SJCRH30 (cell line): ENCODE measurements at places on chromosomes 12 and 14.

GRCh38 chr12:96308881-96309280 is 91.4 kb downstream of the CDK17 start:
- no peak for DNase-seq

GRCh38 chr12:26749781-26750180 is 83.2 kb downstream of the ITPR2 start:
- no peak for DNase-seq

GRCh38 chr12:24979976-24980730 is 31.3 kb upstream of the BCAT1 start:
- peak; percentile 39 for DNase-seq

GRCh38 chr12:46835785-46836184 is 10.0 kb upstream of the SLC38A4 start:
- no peak for DNase-seq

DNA sequence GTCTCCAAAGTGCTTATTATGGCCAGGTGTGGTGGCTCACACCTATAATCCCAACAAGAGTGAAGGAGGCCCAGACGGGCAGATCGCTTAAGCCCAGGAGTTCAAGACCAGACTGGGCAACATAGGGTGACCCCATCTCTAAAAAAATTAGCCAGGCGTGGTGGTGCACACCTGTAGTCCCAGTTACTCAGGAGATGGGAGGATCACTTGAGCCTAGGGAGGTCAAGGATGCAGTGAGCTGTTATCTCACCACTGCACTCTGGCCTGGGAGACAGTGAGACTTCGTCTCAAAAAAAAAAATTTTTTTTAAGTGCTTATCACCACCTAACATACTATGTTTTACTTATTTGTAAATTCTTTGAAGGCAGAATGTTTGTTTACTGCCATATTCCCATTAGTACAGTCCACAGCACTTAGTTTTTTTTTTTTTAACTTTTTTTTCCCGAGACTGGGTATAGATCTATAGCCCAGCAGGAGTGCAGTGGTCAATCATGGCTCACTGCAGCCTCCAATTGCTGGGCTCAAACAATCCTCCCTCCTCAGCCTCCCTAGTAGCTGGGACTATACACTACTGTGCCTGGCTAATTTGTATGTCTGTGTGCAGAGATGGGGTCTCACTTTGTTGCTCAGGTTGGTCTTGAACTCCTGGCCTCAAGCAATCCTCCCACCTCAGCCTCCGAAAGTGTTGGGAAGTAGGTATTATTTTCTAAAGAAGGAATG is 4.7 kb upstream of the KANSL2 start:
- no peak for DNase-seq

GRCh38 chr14:92942576-92942975 is 19.6 kb downstream of the CHGA start:
- no peak for DNase-seq

- no peak for DNase-seq
Observed at GRCh38 chr12:71410844-71411243, 28.8 kb upstream of the LGR5 start.
